Astrocyte of the cerebellum (primary cell): ENCODE measurements at places on chromosomes 7 and 10.
A peak's percentile ranks its signal among the peaks of the same experiment; 100 is the strongest.

- DNase-seq, result no peak
These were observed 8.9 kb downstream of the DHTKD1 start for GRCh38 chr10:12077580-12078180.

- DNase-seq, result peak; percentile 89
These were observed 52.4 kb upstream of the ITGB1 start for GRCh38 chr10:33010132-33011037.

DNA sequence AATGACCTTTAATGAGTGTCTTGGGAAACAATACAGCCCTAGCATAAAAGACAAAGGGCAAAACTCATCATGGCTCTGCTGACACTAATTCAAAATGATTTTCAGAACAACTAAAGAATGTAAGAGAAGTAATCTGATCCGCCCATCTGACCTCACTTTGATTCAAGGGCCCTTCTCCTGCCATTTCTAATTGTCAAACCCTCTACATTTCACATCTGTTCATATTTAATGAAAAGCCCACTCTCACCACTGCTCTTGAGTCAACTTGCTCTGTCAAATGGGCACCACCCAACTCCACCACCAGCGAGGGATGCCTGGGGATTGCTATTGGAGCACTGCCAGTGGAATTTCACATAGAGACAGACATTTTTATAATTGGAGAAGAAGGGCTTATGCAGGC is 639.2 kb downstream of the KCNMA1 start:
- DNase-seq, result no peak

DNA sequence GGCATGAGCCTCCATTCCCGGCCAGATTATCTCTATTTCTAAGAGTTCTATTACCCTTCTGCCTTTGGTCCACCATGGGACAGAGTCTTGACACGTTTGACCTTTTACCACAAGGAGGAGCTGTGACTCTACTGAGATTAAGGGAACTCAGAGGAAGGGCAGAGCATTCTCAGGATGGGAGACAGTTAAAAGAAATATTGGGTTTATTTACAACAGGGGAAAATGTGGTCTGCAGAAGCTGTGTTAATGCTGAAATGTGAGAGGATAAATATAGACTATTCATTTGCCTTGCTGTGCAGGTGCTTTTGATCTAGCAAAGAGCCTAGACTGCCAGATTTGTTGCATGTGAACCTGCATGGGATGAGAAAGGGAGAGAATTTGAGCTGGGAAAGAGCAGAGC is 45.8 kb upstream of the PRSS58 start:
- no peak for DNase-seq

- no peak for DNase-seq
These were observed 4.3 kb downstream of the IRF5 start for GRCh38 chr7:128941946-128942526.

DNA sequence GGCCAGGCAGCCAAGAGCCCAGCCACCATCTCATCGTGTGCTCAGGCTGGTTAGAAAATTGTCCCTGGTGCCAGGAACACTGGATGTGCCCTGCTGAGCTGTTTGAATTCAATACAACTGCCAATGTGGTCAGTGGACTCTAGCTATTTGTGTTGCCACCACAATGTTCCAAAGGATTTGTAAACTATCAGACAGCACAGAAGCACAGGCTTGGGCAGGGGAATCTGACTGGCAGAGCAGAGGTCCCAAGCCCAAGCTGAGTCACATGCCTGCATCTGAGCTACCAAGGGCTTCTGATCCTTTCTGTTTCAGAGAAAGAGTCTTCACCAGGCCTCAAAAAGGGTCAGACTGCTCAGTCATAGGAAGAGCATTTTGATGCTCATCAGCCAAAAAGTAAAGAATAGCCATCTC is 232.1 kb upstream of the SEMA3C start:
- DNase-seq, result no peak

GRCh38 chr7:46100521-46100920 is 179.4 kb upstream of the IGFBP3 start:
- DNase-seq, result no peak

DNA sequence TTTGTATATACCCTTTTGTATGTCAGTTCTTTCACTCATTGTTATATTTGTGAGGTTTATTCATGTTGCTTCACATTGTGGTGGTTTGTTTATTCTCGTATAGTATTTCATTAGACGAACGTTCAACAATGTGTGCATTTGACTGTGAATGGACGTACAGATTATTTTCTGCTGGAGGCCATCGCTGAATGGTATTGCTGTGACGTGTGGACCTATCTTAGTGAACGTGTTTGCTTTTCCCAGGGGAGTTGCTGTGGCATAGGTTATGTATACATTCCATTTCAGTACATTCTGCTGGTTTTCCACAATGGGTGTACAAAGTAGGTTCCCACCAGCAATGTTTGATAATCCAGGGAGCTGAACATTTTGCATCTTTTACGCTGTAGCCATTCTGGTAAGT is 31.1 kb upstream of the PLEKHS1 start:
- DNase-seq, result no peak

- no peak for DNase-seq
These were observed 120.3 kb downstream of the NRG3 start for GRCh38 chr10:81995254-81995653.

- no peak for DNase-seq
These were observed 23.9 kb upstream of the AOC1 start for GRCh38 chr7:150828384-150828783.

GRCh38 chr7:108525327-108525984 is 479 bp downstream of the PNPLA8 start:
- DNase-seq, result peak; percentile 49

DNA sequence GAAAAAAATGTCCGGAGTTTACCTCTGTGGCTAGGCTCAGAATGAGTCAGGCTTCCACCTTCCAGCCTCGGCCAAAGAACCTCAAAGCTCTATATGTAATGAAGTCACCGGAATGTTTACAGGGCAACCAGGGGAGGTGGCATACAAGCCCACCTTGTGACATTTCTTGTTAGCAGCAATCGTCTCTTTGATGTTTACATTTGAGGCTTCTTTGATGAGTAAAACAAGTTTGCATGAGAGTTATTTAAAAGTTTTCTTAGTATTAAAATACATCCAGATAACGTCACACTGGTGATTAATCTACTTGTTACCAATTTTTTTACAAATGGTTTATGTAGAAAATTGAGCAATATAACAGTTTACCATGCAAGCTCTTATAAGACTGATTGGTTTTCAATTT is 133.1 kb upstream of the ADAM12 start:
- DNase-seq, result peak; percentile 26

DNA sequence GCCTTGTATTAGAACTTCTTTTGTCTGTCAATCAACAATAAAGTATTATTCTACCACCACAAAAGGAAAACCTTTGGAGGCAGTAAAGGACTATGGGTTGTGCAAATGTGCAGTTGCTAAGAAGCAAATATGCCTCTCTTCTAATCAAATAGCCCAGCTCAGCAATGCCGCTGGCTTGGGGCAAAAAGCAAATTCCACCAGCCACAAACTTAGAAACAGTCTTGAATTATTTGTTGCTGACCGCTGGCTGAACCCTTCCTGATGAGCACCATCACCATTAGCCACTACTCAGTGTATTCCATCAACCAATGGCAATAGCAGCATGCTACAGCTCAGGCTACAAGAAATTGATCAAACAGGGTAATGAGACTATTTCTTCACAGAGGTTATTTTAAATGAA is 51.0 kb downstream of the SKAP2 start:
- peak; percentile 0 for DNase-seq
